ENCODE measurements at places on chromosomes 16 and 17.

GRCh38 chr17:63405741-63406261, 40.3 kb downstream of the CYB561 start:
- DNase-seq = peak; percentile 62

- DNase-seq = peak; percentile 79
Observed at GRCh38 chr17:73342050-73342522, 30.3 kb upstream of the CDC42EP4 start.

GRCh38 chr16:29820271-29820701, at the start of gene MVP:
Gene MVP (plus strand): TSS chr16:29820462. CDS start chr16:29830550, 10,088 bp downstream.
- no peak for DNase-seq

DNA sequence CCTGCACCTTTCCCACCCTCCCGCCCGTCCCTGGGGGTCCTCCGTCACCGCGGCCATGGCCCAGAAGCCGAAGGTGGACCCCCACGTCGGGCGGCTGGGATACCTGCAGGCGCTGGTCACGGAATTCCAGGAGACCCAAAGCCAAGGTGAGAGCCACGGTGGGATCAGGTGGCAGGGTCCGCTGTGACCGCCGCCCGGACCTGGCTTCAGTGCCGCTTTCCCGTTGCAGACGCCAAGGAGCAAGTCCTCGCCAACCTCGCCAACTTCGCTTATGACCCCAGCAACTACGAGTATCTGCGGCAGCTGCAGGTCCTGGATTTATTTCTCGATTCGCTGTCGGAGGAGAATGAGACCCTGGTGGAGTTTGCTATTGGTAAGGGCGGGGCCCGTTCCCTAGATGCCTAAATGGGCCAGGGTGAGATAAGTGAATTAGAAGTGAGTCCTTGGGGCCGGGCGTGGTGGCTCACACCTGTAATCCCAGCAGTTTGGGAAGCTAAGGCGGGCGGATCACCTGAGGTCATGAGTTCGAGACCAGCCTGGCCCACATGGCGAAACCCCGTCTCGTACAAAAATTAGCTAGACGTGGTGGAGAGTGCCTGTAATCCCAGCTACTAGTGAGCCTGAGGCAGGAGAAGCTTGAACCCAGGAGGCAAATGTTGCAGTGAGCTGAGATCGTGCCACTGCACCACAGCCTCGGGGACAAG, 617 bp downstream of the ARMC7 start:
- no peak for DNase-seq

DNA sequence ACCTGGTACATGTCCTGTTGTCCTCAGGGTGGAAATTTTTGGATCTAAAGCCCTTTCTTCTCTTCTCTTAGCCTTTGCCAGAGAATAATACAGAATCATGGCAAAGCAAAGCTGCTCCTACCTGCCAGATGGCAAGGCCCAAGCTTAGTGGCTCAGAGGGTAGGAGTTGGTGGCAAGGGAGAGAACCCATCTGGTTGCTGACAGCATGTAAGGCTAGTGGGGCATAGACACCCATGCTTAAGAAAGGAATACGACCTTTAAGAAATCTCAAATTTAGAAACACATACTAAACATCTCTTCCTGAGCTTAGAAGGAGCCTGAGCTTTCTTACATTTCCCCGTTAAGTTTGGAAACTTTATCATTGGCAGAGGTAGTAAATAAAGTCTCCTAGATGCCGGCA, 395.0 kb upstream of the SOX9 start:
- DNase-seq = no peak

- peak; percentile 77 for DNase-seq
Observed at GRCh38 chr17:2011411-2012371, 13.4 kb downstream of the RTN4RL1 start.

GRCh38 chr17:3954976-3955672, 9.1 kb downstream of the ATP2A3 start:
- no peak for DNase-seq

GRCh38 chr16:67731071-67731752, 12.1 kb upstream of the GFOD2 start:
- DNase-seq = no peak

- no peak for DNase-seq
Observed at GRCh38 chr17:81398176-81398831, 3.0 kb downstream of the BAHCC1 start.

DNA sequence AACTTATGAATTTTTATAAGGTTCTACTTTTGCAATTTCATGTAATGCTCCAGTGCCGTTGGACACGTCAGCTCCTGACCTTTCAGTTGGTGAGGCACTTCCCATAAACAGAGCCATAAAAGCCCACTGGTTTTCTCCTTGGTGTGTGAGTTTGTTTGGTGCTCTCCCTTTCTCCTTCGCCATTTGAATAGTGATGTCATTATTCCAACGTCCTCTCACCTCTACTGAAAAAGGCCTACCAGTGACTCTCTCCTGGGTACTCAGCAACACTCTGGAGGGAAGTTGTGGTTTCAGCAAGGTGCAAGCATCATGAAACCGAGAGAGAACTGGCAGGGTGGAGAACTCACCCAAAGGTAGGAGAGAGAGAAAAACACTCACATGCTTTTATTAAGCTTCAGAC, 29.6 kb upstream of the HNF1B start:
- DNase-seq = no peak

DNA sequence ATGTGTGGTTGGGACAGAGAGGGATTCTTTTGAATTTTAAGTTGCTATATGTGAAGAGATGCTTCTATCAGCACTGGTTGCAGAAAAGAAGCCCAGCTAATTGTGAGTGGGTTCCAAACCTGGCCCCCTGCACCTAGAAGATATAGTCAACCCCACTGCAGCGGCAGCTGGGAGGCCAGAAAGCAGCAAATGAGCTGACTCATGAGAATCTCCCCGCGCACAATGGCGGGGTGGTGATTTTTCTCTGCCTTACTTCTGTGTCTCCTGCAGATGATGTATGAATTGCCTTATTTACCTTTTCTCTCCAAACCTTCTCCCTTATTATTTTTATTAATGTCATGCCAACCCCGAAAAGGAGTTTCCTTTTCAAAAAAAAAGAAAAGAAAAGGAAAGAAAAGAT, 89.7 kb downstream of the MAF start:
- no peak for DNase-seq

DNA sequence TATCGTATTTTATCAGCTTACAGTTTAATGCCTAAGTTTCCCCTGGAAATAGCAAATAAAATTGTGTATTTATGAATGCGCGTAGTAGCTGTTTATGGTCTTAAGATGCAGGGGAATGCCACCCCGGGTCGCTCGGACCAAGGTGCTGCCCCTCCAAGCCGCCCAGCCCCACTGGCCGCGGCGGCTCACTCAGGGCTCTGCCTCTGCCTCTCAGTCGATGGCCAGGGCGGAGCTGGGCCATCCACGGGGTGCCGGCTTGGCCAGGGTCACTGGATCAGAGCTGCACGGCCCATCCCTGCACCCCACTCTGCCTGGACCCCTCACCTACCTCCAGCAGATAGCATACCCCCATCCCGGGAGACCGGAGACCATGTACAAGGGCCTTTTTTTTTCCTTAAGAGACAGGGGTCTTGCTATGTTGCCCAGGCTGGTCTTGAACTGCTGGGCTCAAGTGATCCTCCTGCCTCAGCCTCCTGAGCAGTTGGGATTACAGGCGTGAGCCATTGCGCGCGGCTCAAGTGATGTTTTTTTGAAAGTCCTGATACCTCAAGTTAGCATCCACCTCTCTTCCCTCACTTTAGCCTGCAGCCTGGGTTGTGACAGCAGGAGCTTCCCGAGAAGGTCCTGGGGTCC, 11.0 kb downstream of the PRSS27 start:
- no peak for DNase-seq

GRCh38 chr17:80449930-80450576, 26.4 kb downstream of the NPTX1 start:
- DNase-seq = no peak

GRCh38 chr17:82153745-82154375, 55.8 kb upstream of the FASN start:
- peak; percentile 34 for DNase-seq

DNA sequence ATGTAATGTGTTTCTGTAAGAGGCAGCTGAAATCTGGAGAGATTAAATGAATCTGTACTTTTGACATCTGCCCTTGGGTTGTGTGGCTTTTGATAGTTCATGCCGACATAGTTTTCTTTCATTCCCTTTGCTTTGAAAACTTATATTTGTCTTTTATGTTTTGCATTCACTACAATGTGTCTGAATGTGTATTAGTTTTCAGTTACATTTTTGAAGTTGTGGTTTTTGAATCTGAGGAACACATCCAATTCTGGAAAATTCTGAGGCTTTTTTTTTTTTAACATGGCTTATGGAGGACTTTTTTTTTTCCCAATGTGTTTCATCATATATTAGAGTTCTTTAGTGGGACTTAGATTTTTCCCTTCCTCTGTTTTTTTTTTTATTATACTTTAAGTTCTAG, 683.7 kb upstream of the SOX9 start:
- DNase-seq = peak; percentile 12

GRCh38 chr17:5437721-5438317, 1.1 kb downstream of the C1QBP start:
- no peak for DNase-seq

- DNase-seq = no peak
Observed at GRCh38 chr17:62792447-62792800, 15.7 kb downstream of the MARCHF10 start.

GRCh38 chr17:12977008-12977751, 40.6 kb downstream of the ELAC2 start:
- no peak for DNase-seq

- DNase-seq = peak; percentile 32
Observed at GRCh38 chr17:70767102-70767701, 597.9 kb downstream of the KCNJ2 start.

GRCh38 chr16:80317599-80318037, 223.2 kb upstream of the DYNLRB2 start:
- DNase-seq = no peak

GRCh38 chr17:54967621-54968261, 713 bp downstream of the COX11 start:
- DNase-seq = no peak

GRCh38 chr17:732067-732901, at the start of gene TLCD3A:
Gene TLCD3A (plus strand): TSS chr17:732596. CDS start chr17:732648, 52 bp downstream.
- no peak for DNase-seq

GRCh38 chr17:69508814-69509213, 94.3 kb downstream of the MAP2K6 start:
- DNase-seq = no peak

DNA sequence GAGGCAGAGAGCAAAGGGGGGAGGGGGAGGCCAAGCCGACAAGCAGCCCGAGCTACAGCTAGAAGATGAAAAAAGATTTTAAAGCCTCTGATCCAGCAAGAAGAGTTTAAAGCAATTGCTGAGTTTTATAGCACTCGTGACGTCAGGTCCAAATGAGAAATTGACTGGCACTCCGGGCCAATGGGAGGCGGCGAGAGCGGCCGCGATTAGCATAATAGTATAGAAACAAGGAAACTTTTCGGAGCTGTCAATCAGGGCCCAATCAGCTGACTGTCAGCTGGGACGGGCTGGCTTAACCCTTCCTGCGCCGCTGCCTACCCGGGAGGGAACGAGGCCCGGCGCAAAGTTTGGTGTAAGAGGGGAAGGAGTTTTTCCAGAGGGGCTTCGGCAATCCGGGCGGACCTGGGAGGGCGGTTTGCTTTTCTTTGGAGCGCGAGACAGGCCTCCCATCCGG, at the start of gene MAF:
MAF (minus strand) TSS at position 100 of the 454 bp plus-strand sequence. CDS start 835 bp downstream, outside the sequence.
- DNase-seq = peak; percentile 65

- no peak for DNase-seq
Observed at GRCh38 chr16:88872650-88873331, 6.3 kb upstream of the PABPN1L start.

GRCh38 chr17:81162491-81162890, 2.8 kb upstream of the PVALEF start:
- DNase-seq = no peak

- DNase-seq = no peak
Observed at GRCh38 chr16:50609471-50609870, 61.3 kb downstream of the NKD1 start.

DNA sequence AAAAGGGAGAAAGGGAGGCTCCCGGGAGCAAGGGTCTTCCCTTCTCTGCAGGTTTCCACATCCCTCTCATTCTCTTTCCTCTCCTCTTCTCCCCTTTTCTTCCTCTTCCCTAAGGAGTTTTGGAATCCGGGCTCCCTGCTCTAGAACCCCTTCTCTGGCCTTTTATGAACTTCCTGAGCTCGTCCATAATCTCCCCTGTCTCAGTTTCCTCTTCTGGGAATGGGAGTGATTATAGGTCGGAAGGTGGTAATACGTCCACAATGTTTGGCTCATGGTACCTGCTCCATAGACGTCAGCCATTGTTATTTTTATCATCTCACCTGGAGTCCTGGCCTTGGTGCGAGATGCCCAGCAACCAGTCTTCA, 467 bp upstream of the EMP2 start:
- no peak for DNase-seq

DNA sequence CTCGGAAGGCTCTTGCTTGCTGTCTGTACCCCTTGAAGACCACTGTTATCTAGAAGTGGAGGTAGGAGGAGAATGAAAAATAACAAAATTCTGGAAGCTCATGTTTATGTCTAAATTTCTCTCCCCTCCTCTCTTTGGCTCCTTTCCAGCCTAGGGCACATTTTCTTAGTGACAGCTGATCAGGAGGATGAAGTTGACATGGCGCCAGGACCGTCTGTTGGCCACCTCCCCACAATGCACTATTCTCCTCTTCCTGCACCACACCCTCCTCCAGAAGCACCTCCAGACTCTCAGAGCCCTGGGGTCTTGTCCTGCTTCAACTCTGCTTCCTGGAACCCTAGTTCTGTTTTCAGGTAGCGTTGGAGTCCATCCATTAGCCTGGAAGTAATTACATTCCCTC, 25.5 kb upstream of the SSTR2 start:
- no peak for DNase-seq

- no peak for DNase-seq
Observed at GRCh38 chr17:6018788-6019187, 51.4 kb upstream of the WSCD1 start.

GRCh38 chr17:19331134-19331533, 31.4 kb downstream of the B9D1 start:
- peak; percentile 72 for DNase-seq

GRCh38 chr17:70158180-70158579, 11.2 kb upstream of the KCNJ2 start:
- no peak for DNase-seq

GRCh38 chr16:30780021-30780420, 7.0 kb downstream of the ZNF629 start:
- no peak for DNase-seq

DNA sequence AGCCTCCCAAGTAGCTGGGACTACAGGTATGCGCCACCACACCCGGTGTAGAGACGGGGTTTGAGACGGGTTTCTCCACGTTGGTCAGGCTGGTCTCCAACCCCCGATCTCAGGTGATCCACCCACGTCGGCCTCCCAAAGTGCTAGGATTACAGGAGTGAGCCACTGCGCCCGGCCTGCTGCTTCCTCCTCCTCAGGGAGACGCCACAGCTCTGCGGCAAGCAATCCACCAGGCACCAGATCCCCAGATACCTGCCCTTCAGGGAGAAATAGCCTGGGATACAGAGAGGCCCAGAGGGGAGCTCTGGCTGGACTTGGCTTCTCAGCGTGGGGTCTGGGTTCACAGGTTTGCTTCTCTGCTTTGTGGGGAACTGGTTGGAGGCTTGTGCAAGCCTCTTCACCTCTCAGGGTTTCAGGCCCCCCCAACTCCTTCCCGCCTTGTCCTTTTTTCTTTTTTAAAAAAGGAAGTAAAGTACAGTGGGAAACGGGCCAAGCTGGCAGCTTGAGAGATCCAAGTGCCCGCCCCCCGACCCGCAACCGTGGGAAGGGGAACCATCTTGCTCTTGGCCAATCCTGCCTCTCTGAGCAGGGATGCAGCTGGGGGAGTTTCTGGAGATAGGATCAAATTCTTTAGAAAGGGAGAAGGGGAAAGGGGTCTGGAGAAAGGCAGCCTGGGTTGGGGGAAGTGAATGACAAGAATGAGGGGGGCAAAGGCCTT, 2.6 kb upstream of the SPHK1 start:
- DNase-seq = no peak

- no peak for DNase-seq
Observed at GRCh38 chr16:26795184-26795583, 271.5 kb upstream of the C16orf82 start.

- DNase-seq = no peak
Observed at GRCh38 chr16:4206680-4207079, 35.2 kb downstream of the SRL start.
